ENCODE measurements at places on chromosomes 4 and X. TPM values are rescaled to one million over a fixed set of nuclear protein-coding genes. Genes with fewer than 3 reads are reported as not detected.

HSFX4 gene
- total RNA-seq = not detected

LEF1 gene
- total RNA-seq = 0.16 TPM

BEX1 gene
- total RNA-seq = 0.32 TPM

CXCL11 gene
- 5.7 TPM for total RNA-seq

NALF2 gene
- not detected for total RNA-seq

FAM47E gene
- 0.38 TPM for total RNA-seq

TMEM35A gene
- 0.16 TPM for total RNA-seq

AFAP1 gene
- 28.8 TPM for total RNA-seq

TEX13B gene
- total RNA-seq = not detected

ERCC6L gene
- 3.1 TPM for total RNA-seq

TAF7L gene
- total RNA-seq = 0.13 TPM
